ENCODE measurements at places on chromosomes 16 and 17.

GRCh38 chr17:7240375-7240774 is 1.1 kb upstream of the PHF23 start:
- no peak for DNase-seq

DNA sequence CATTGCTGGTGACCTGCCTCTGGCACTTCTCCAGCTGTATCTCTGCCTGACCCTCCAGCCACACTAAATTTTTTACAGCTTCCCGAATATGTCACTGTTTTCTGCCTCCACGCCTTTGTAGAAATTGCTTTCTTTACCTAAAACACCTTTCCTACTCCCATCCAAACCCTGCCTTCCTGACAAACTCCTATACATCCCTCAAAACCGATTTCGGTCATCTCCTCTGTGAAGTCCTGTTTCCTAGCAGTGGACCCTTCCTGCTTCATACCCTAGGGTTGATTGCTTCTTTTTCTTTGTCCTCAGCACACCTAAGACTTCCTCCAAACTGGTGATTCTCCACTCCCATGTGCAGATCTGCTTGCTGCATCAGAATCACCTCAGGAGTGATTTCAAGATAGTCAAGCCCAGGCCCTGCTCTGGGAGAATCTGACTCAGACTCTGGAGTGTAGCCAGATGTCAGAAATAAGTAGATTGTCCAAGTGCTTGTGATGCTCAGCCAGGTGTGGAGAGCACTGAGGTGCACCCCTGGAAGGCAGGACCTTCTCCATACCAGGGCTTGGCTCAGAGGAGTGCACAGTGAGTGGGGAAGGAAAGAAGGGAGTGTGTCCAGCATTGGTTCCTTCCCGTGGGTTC is 184.2 kb downstream of the COPRS start:
- no peak for DNase-seq

DNA sequence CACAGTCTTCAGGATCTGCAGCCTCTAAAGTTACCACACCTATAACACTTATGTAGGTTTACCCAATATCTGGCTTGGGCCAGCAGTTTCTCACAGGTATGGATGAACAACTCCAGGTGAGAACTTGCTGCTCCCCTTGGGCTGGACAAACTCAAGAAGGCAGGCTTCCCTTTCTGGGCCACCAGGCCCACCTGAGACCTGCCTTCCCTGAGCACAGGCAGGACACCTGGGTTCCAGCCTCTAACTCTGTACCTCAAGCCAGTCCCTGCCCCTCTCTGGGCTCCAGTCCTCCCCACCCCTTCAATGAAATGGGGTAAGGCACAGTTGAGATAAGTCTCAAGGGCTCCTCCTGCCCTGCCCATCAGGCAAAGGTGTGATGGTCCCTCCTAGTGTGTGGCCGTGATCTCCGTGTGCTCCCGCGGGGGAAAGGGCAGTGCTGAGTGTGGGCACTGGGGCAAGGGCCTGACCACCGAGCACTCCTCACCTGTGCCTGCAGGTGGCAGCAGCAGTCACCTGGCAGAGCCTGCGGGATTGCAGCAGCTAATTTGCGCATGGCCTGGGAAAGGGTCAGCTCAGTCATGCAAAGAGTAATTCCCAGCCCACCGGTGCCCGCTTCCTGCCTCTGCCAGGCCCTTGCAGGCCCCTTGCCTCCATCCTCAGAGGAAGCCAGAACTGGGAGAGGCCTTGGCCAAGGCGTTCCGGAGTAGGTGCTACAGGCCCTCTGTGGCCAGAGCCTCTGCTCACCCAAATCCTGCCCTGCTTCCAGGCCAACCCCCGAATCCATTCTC is 28.2 kb upstream of the ADGRG1 start:
- DNase-seq: no peak

- no peak for DNase-seq
These were observed 16.4 kb downstream of the USP36 start for GRCh38 chr17:78824240-78824639.

DNA sequence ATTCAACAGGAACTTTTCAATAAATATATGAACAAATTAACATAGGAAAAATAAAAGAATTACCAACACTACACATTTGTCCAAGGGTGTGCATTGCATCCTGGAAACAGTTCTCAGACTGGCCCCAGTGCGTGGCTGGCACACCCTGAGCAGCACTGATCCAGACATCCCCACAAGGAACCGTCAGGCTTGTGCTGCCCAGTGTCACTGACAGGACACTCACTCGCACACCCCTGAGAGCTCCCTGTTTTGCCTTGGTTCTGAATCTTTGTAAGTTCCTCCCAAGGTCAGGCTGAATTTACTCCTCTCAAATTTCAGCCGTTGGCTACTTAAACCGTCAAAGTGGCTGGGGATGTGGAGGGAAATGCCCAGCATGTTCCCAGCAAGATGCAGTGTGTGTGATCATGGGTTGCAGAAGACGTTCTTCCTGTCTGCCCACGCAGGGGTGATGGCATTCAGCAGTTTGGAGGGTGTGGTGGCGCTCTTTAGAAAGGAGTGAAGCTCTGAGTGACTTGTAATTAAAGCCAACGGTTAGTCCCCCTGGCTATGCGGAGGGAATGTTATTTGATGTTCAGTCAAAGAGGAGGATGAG is 1.7 kb downstream of the MT2A start:
- peak; percentile 58 for DNase-seq

DNA sequence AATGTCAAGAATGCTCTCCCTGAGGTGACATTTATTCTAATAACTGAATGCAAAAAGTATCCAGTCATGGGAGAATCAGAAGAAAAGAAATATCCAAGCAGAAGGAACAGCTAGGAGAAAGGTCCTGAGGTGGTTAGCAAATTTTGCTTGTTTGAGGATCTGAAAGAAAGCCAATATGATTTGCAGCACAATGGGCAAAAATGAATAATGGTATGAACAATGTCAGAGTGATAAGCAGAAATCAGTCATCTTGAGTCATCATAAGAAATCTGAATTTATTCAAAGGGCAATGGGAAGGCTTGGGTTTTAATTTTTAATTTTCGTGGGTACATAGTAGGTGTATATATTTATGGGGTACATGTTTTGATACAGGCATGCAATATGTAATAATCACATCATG is 68.5 kb downstream of the BRIP1 start:
- DNase-seq: no peak

GRCh38 chr16:50188619-50189136 is 35.6 kb downstream of the TENT4B start:
- DNase-seq: no peak

GRCh38 chr17:67440277-67441051 is 63.4 kb downstream of the PITPNC1 start:
- no peak for DNase-seq

DNA sequence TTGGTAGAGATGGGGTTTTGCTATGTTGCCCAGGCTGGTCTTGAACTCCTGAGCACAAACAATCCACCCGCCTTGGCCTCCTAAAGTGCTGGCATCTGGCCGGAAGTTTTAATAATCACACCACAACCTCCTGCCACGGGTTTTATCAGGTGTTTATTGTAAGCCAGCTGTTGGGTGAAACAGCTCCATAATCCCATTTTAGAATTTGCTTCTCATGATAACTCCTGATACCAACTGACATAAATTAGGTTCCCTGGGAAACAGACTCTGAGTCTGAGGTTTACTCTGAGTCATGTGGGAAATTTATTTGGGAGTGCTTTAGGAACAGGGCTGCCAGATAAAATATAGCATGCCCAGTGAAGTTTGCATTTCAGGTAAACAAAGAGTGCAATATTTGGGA is 122.6 kb upstream of the MED13 start:
- no peak for DNase-seq

DNA sequence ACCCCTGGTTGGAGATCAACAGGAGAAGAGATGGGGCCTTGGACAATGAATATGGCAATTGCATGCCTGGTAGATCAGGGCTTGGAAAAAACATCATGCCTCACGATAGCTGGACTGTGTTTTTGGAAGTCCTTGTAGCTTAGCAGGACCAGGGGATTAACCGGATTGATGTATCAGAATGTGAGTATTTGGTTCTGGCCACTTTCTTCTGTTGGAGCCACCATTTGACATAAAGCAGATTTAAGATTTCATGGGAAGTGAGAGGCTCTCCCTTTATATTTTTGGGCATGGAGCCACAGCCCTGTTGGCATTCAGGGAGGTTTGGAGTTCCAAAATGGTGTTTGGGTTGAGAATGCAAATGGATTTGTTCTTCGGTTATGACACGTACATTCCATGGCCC is 424.7 kb upstream of the MAF start:
- no peak for DNase-seq

DNA sequence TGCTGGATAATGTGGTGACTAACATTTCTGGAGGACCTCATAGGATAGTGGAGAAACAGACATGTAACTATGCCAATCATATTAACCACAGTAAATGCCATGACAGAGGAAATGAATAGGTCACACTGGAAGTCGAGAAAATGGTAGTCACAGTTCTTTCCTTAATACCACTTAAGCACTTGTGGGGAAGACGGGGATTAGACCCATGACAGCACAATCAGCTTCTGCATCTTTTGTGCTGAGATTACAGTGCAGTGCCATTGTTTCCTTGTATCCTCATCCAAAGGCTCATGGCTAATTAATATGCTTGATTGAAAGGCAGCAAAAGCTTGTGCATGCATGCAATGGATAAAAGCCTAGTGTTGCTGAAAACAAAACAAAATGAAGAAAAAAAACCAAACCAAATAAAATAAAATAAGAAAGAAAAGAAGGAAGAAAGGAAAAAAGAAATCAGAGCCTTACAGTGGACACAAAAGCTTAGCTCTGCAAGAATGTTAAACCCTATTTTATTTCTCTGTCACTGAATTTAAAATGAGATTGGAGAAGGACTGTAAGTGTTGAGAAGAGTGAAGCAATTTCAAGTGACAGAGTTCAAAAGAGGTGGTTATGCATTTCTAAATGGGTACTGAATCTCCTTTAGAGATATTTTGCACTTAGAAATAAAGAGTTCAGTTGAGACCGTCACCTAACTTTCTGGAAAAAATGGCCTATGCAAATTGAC is 1011.9 kb downstream of the CDH8 start:
- no peak for DNase-seq

DNA sequence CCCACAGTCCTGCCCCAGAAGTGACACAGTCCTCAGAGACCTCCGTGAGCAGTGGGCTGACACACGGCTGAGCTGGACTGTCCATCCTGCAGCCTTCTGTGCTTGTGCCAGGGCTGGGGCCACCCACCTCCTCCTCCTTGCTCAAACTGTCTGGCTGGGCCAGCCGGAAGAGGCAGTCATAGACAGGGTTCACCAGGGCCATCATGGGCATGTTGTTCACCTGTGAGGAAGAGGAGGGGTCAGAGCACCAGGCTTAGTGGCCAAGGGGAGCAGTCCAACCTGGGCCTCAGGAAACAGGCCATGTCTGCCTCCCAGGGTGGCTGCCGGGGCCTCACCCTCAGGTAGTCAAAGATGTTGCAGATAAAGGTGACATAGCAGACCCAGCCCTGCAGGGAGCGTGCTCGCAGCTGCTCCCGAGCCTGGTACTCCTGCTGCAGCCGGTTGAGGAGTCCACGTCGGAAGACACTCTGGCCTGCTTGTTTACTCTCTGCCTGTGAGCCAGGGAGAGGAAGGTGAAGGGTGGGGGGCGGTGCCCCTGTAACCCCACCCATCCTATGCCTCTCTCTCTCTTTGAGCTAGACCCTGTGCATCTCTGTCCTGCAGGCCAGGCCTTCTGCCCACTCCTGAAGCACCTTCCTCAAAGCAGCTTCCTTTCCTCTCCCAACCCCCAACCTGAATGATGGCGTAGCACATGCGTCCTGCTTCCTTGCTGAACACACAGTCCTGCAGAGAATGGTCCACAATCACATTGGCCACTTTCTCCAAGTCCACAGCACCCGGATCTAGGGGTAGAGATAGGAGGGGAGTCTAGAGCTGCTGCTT is 3.4 kb downstream of the MIF4GD start:
- DNase-seq: no peak

DNA sequence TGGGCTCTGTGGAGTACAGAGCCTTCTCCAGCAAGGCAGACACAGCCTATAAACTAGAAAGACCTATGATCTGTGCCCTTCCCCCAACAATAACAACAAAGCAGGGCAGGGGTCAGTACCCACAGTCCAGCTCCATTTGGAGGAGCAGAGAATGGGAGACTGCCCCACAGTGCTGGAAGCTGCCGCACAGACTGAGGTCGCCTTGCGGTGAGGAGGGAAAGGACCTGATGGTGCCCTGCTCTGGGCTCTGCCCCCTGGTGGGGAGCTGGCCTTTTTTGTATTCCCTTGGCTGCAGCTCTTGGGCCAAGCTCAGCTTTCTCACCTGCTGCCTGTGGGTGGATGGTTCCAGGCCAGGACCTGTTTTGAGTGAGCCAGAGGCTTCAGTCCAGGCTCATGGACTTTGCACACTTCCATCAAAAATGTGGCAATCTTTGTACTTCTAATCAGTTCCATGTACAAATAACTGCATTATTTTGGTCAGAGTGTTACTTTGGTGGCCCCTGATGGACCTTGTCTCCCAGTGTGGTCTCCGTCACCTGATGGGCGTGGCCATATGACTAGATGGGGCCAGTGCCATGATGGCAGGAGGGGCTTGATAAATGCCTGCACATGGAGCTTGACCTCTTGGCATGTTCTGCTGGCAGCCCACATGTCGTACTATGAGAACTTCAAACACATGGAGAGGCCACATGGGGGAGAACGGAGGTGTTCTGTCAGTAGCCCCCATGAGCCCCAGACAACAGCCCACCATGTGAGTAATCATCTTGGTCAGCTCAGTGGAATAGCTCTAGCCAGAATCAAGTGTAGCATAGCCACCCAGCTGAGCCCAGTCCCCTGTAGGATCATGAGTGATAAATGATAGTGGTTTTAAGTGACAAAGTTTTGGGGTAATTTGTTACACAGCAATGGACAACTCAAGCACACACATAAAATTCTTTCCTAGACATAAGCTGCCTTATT is 24.2 kb downstream of the B9D1 start:
- peak; percentile 45 for DNase-seq

All from stimulated activated CD8-positive, alpha-beta memory T cell treated with anti-CD3 and anti-CD28 coated beads, Interleukin-4, amount 100 ng/mL, for 24 hours (primary cell).